ENCODE measurements at places on chromosomes 1 and 21.

GRCh38 chr1:60461925-60462595 is 388.5 kb upstream of the C1orf87 start:
- DNase-seq, result no peak

DNA sequence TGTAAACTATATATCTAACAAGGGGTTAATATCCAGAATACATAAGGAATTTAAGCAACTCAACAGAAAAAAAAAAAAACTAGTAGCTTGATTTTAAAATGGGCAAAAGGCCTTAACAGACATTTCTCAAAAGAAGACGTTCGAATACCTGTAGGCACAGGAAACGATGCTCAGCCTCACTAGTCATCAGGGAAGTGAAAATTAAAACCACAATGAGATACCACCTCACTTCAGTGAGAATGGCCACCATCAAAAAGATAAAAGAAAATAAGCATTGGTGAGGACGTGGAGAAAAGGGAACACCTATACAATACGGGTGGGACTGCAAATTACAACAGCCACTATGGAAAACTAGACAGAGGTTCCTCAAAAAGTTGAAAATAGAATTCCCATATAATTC is 37.3 kb downstream of the NPHP4 start:
- no peak for DNase-seq

DNA sequence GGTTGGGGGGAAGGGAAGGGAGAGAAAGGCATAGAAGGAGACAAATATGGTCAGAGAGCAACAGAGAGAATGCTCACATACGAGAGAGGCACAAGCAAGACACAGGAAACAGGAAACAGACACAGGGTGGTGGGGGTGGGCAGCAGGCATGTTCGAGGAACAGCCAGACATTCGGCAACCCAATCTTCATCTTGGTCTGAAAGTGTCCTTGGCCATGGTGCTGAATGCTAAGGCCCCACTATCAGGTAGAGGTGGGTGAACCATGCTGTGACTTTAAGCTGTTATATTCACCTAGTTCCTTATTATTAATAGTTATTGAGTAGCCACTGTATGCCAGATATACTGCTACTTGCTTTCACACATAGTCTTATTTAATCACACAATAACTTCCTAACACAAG is 109.2 kb downstream of the DDX20 start:
- DNase-seq, result no peak

DNA sequence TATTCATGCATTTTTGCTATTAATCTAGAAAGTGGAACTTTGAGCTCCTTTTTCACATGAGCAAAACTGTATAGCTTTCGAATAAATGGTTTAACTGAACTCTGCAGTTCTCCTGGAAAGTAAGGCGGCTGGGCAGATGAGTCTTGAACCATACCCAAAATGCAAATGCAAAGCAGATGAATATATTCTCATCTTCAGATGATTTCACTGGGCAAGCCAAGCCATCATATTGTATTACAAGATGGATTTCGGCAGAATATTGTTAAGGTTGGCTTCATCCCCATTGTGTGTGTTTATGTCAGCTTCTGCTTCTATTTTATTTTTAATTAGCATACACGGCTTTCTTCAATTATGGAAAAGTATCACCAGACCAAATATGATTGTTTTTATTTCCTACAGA is 209.6 kb downstream of the GREM2 start:
- DNase-seq, result no peak

- DNase-seq, result no peak
Observed at GRCh38 chr21:42082501-42083360, 11.6 kb downstream of the UMODL1 start.

- no peak for DNase-seq
Observed at GRCh38 chr1:53826367-53826766, 11.7 kb downstream of the NDC1 start.

DNA sequence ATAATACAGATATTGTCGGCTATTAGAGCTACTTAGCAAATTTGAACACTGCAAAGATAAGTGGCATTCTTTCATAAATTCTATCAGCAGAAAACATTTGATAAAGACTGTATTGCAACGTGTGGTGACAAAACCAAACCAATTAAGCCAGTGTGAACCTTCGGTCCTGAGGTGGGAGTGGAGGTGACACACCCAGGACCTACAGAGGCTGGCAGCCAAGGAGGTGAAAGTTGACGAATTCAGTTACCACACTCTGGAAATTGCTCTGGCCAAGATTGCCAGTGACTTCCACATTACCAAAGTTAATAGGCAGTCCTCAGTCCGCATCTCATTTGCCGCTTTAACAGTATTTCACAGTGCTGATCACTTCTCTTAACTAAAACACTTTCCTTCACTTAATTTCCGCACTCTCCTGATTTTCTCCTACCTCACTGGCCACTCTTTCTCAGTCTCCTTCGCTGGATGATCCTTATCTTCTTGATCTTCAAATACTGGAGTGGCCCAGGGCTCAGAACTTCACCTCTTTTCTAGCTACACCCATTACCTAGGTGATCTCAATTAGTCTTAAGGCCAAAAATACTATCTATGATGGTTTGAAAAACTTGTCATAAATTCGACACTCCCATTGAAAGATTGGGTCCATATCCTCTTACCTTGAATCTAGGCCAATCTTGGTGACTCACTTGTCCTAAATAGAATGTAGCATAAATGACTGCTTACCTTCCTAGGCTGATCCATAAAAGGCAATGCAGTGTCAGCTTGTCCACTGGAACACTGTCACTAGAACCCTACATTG is 5.1 kb upstream of the CDC42BPA start:
- no peak for DNase-seq

DNA sequence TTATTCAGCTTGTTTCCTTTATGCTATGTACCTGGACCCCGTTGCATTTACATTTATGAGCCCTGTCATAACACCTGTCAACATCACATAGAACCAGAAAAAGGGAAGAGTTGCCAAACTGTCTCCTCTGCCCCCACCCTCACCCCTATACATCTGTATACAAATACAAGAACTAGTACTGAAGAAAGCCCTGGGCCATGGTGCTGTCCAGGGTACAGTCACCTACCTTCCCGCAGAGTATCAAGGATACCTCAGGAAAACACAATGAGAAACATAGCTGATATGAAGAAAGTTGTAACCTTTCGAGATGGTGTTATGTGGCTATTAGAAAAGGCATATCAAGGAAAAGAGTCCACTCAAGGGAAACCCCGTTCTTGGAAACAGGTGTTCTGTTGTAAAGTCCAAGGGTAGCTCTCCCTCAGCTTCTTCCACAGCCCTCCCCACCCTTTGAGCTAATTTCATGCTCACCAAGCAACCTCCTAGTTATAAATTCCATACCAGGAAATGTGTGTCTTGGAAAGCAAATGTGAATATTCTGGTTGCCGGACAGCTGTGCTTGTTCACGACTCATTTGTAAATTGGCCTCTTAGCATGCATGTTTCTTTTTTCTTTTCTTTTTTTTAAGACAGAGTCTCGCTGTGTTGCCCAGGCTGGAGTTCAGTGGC is 16.7 kb upstream of the AVPR1B start:
- DNase-seq, result no peak

Data from NCI-H1105 (cell line).